ENCODE measurements at places on chromosomes 13 and 19.
A peak's percentile ranks its signal among the peaks of the same experiment; 100 is the strongest.

DNA sequence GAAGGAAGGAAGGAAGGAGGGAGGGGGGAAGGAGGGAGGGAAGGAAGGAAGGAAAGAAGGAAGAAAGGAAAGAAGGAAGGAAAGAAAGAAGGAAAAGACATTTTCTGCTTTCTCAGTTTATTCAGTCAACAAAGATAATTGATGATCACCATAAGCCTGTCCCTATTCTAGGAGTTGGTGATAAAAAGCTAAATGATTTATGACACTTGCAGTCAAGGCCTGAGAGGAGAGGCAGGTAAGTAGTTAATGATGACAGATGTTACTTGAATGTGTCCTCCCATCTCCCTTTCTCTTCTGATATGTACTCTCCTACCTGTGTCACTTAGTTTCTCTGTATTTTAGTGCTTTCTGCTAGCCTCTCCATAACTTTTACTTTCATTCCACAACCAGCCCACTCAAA, 141.3 kb downstream of the SLITRK6 start:
- ATAC-seq, result no peak

DNA sequence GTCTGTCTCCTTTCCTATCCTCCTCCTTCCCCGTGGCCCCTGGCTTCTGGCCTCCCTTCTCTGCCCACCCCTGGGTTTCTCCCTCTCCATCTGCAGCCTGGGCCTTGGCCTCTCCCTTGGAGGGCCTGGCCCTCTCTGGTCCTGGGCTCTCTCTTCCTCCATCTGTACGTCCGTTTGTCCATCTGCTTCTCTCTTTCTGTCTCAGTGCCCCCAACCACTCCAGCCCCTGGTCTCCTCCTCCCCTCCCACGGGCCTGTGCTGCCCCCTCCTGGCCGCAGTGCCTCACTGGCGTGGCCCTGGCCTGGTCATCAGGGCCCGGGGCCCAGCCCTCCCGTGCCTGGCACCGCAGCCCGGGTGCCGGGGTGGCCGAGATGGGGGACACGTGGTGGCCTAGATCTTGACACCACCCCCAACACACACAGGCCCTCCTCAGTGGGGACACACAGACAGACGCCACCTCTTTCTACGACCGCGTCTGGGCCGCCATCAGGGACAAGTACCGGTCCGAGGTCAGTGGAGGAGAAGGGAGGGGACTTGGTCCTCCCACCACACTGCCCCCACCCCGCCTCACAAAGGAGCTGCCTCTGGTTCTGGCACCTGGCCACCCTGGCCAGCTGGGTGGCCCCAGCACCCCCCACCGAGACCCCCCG, 11.3 kb downstream of the PRKCSH start:
- ATAC-seq, result peak; percentile 50

GRCh38 chr19:6577476-6578125, 13.3 kb downstream of the CD70 start:
- ATAC-seq, result peak; percentile 89

GRCh38 chr13:112720251-112720650, 30.4 kb downstream of the ATP11A start:
- ATAC-seq, result no peak

DNA sequence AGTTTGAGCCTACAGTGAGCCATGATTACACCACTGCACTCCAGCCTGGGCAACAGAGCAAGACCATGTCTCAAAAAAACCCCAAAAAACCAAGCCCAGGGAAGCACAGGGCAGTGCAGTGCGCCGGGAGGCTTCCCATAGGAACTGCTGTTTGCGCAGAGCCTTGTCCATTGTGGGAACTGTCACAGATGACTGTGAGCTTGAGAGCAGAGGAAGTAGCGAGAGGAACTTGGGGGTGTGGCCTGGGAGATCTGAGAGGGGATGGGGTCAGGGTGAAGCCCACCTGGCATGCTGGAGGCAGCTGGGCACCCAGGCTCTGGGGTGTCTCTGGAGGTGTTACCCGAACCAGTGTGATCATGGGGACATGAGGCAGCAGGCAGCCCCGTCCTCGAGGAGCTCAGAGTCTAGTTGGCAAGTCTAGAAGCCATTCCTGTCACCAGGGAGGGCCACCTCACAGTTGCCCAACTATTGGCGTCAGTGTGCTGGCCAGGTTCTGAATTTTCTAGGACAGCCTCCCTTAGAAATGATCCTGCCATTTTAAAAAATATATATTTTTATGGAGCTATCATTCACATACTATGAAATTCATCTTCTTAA, 10.4 kb downstream of the KDM4B start:
- no peak for ATAC-seq

DNA sequence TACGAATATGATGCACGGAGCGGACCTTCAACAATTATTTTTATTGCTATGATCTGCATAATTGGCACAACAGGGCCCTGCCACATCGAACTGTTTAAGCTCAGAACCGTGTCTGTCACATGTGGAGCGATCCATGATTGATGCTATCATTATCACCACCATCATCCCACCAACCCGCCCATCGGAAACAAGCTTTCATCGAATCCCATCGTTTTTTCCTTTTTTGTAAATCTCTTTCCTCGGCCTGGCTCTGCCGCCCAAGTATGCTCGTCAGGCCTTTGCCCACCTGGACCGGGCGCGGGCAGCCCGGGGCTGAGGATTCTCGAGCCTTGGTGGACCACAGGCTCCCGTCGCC, 533 bp upstream of the DCAF15 start:
- ATAC-seq, result no peak

DNA sequence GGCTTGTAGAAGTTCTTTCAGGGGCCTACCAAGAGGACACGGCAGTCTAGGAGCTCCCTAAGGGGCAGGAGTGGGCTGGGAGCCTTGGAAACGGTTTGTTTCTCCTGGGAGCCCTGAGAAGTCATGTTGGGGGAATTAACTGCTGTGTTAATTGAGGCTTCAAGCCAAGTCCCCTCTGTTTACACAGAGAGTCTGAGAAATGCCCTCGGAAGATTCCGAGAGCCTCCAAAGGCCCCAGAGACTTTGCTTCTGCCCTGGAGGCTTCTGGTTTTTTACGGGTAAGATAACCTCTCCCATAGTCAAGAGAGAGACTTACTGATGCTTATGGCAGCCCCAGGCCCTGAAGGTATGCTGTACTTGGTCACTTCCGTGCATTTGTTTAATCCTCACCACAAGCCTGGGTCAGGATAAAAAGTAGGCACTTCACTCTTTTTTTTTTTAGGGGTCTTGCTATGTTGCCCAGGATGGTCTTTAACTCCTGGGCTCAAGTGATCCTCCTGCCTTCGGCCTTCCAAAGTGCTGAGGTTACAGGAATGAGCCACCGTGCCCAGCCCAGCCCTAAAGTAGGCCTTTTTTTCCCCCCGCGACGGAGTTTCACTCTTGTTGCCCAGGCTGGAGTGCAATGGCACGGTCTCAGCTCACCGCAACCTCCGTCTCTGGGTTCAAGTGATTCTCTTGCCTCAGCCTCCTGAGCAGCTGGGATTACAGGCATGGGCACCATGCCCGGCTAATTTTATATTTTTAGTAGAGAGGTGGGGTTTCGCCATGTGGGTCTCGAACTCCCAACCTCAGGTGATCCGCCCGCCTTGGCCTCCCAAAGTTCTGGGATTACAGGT, 15.2 kb downstream of the IER2 start:
- ATAC-seq, result no peak

DNA sequence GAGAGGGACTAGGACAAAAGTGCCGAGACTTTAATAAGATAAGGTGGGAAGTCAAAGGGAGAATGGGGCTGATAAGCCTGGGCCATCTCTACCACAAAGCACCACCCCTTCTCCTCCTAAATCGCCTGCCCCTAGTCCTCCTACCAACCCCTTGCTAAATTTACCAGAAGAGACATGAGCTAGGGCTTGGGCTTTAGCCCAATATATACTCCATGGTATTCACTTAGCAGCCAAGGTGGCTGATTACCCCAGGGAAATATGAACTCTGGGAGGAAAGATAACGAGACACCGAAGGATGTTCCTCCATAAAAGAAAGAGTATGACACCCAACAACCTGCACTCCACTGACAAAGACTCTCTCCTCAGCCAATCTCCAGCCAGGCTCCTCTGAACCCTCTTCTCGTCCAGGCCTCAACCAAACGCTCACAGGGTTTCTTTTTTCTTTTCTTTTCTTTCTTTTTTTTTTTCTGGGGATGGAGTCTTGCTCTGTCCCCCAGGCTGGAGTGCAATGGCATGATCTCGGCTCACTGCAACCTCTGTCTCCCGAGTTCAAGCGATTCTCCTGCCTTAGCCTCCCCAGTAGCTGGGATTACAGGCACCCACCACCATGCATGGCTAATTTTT, 610.2 kb downstream of the UQCRFS1 start:
- no peak for ATAC-seq

GRCh38 chr13:25821776-25822175, 230.0 kb downstream of the SHISA2 start:
- no peak for ATAC-seq

DNA sequence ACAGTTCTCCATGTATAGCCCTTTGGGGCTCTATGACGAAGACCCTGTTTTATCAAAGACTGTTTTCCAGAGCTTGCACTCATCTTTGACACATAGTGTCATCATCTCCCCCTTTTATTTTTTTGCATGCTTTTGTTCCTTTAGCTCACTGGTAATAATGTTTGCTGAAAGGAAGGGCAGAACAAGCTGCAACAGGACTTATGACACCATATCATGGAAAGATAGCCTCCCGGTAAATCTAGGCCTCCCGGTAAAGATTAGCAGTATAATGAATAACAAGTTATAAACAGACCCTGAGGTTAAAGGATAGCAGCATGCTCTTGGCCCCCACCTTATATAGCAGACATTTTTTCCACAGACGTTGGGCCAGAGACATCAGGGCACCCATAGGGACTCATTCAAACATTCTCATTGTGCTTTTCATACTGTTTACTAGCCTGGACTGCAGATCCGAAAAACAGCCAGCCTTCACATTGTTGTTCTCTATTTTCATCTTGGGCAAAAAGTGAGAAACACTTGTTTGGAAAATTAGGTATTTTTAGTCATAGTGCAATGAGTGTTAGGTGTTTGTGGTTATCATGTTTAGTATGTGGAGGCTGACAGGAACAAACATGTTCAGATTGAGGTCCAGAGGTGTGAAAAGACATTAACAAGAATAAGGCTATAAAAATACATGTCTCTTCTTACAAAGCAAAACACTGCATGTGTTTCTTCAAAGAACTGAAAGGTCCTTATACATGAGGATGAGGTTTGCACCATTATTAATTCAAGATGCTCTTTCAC, 136.9 kb upstream of the SPRY2 start:
- ATAC-seq, result peak; percentile 41

DNA sequence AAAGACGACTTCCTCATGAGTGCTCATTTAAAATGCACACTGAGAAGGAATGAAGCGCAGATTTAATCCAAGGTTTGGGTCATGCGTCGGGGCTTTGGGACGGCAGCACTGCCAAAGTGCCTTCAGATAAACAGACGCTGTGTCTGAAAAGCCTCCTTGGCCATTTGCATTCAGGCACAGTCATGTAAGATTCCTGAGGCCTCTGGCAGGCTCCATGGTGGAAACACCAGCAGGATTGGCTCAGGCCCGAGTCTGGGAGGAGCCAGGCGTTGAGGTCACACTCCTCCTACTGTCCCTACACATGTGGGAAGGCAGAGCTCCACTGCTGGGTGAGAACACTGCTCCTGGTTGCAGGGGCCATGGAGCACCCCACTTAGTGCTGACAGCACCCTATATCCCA, 113.3 kb upstream of the KL start:
- peak; percentile 41 for ATAC-seq

DNA sequence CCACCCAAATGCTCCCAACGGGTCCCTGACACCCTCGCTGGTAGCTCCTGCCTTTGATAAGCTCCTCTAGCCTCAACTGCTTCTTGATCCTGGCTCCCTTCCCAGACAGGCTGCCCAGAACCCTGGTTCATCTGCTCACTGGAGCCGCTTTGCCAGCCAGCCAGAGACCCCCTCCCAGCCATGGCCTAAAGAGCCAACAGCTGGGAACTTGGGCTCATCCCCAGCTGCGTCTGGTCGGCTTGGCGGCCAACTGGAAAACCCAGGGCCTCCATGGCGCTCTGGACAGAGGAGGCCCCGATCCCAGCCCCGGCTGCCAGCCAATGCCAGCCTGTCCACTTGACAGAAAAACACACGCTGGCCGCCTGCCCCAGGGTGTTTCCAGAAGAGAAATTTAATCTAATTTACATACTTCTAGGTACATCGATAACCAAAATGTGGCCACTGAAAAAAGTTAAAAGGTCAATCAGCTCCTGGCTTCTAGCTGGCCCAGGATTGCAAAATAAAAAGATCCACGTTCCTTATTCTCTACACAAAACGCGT, 3.0 kb upstream of the AKAP8L start:
- ATAC-seq, result no peak

DNA sequence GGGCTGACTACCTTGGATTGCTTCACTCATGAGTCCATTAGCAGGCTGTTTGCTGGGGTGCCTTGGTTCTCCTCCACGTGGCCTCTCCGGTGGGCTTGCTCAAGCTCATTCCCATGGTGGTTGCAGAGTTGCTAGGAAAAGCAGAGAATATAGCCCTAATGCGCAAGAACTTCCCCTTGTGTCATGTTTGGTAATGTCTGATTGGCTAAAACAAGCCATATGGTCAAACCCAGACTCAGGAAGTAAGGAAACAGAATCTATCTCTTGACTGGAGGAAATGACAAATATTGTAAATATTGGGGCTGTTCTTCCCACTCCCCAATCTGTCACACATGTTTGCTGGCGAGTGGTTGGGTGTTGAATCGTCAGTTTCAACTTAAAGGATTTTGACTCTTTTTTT, 12.1 kb downstream of the NFILZ start:
- ATAC-seq, result no peak

DNA sequence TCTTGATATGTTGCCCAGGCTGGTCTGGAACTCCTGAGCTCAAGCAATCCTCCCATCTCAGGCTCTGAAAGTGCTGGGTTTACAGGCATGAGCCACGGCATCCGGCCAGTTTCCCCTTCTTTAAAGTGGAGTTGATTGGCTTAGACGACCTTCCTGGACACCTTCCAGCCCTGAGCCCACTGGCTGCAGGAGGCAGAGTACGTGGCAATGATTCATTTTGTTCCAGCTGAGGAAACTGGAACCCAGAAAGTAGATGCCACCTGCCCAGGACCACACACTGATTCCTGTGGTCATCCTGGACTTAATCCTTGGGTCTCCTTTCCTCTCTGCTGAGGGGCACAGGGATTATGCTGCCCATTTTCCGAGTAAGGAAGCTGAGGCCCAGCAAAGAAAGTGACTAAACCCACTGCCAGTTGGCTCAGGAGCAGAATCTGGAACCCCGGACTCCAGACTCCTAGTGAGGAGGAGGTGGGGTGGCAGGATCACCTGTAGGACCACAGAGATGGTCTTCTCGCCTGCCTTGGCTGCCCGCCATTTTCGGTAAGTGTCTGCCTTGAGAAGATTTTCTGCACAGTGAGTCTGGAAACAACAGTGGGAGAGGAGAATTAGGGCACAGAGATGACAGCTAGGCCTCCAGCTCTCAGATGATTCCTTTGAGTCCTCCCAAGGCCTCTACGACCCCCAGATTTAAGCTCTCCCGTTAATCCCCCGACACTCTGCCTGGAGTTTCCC, 737 bp downstream of the XRCC1 start:
- no peak for ATAC-seq

GRCh38 chr13:44583137-44583536, 7.0 kb upstream of the TSC22D1 start:
- no peak for ATAC-seq

- no peak for ATAC-seq
Measured at GRCh38 chr13:109602356-109602755, 184.0 kb downstream of the IRS2 start.

GRCh38 chr13:53201454-53202225, 173.0 kb downstream of the OLFM4 start:
- ATAC-seq, result peak; percentile 67

GRCh38 chr19:3790941-3791340, 4.8 kb upstream of the MATK start:
- ATAC-seq, result no peak

GRCh38 chr13:41457589-41458186, 338 bp downstream of the RGCC start:
- peak; percentile 8 for ATAC-seq

- no peak for ATAC-seq
Measured at GRCh38 chr19:47613165-47614020, 4.5 kb downstream of the BICRA start.
